ENCODE measurements at places on chromosomes 1 and 21.

- no peak for DNase-seq
- H3K4me3 ChIP-seq: no peak overlapping the region
- H3K36me3 ChIP-seq: no peaks in the 10 kb centered on the region
- no peaks in the 10 kb centered on the region for H3K27me3 ChIP-seq
Observed at GRCh38 chr1:183989604-183990003, 47.9 kb downstream of the COLGALT2 start.

- no peaks in the 10 kb centered on the region for H3K4me1 ChIP-seq
- DNase-seq: no peak
- no peak within 1 kb of the TSS for H3K27ac ChIP-seq
- no peaks in the 10 kb centered on the region for H3K36me3 ChIP-seq
Observed at GRCh38 chr1:11046625-11047365, at the start of gene MASP2. TSS of gene MASP2 (minus strand) at chr1:11047239. CDS start at chr1:11047207, 32 bp downstream.

GRCh38 chr21:33010931-33011330 lies 14.8 kb upstream of the OLIG2 start:
- no peaks in the 10 kb centered on the region for H3K4me1 ChIP-seq
- no peak overlapping the region for H3K4me3 ChIP-seq
- no peak overlapping the region for H3K27ac ChIP-seq
- DNase-seq: no peak

DNA sequence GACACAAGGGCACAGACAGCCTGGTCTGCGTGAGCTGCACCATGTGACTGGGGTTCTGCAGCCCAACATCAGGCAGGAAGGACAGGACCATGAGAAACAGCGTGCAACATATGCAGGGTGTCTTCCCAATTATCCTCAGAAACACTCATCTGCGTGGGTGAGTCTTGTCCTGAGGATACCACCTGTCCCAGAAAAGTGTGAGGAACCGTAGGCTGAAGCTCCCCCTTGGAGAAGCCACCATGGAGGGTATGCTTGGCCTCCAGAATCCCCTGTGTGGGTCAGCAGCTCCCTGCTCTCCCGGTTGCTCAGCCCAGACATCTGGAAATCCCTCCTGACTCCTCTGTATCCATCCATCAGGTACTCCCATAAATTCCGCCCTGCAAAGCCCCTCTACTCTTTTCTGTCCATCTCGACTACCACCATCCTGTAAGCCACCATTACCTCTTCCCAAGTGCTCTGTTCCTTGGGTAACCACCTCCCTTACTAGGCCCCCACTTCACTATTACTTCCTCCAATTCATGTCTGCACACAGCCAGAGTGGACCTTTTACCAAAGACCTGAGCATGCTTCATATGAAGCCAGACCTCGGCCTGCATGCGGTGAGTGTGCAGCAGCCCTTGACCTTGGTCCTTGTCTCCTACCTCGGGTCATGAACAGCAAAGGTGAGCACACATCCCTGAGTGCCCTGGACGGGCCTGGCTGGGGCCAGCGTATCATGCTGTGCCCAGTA lies 33.0 kb downstream of the ETS2 start:
- DNase-seq: no peak
- no peak overlapping the region for H3K4me3 ChIP-seq
- no peaks in the 10 kb centered on the region for H3K27me3 ChIP-seq
- H3K4me1 ChIP-seq: no peaks in the 10 kb centered on the region
- no peak overlapping the region for H3K27ac ChIP-seq
- H3K36me3 ChIP-seq: no peaks in the 10 kb centered on the region

- no peak overlapping the region for H3K4me3 ChIP-seq
- H3K27me3 ChIP-seq: no peaks in the 10 kb centered on the region
- H3K27ac ChIP-seq: no peak overlapping the region
- DNase-seq: no peak
- no peaks in the 10 kb centered on the region for H3K4me1 ChIP-seq
Observed at GRCh38 chr1:204013052-204013451, 59.9 kb upstream of the SOX13 start.

DNA sequence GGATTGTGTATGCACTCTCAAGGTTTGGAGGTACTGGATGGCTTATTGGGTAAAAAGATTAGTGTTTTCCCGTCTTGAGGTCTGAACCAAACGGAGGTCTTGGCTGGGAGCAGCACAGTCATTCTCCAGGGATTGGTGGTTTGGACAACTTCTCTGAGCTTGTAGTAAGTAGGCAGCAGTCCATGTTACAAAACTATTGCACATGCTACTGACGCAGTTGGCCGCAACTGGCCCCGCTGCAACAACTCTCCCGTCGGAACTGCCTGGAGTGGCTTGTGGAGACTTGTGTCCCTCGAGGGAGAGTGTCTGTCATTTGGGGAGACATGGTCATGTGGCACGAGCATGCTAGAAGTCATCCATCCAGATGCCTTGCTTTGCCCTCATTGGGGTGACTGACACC lies 276.0 kb downstream of the TM2D1 start:
- no peak overlapping the region for H3K4me3 ChIP-seq
- H3K36me3 ChIP-seq: no peaks in the 10 kb centered on the region
- no peaks in the 10 kb centered on the region for H3K27me3 ChIP-seq
- peaks cover 11% of the 10 kb centered on the region for H3K4me1 ChIP-seq

DNA sequence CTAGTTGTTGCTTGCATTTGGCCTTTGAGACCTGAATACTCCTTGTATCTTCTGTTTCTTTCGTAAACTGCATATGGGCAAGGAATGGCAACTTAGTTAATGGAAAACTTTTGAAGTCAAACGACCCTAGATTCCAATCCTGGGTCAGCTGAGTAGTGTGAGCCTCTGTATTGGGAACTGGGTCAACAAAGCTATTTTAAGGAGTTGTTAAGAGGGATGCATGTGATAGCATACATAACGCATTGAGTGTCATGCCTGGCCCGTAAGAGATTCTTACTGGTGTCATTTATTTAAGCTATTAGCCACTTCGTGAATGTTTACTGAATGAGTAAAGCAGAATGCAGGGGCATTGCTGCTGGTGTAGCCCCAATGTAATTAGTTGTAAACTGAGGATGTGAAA lies 340.1 kb downstream of the PAPPA2 start:
- no peaks in the 10 kb centered on the region for H3K4me1 ChIP-seq
- H3K27ac ChIP-seq: no peak overlapping the region
- H3K4me3 ChIP-seq: no peak overlapping the region
- H3K36me3 ChIP-seq: no peaks in the 10 kb centered on the region

- no peak for DNase-seq
- no peaks in the 10 kb centered on the region for H3K36me3 ChIP-seq
- no peaks in the 10 kb centered on the region for H3K4me1 ChIP-seq
- no peak overlapping the region for H3K27ac ChIP-seq
- no peak overlapping the region for H3K4me3 ChIP-seq
Observed at GRCh38 chr1:163924041-163924440, 602.3 kb downstream of the NUF2 start.

- H3K36me3 ChIP-seq: no peaks in the 10 kb centered on the region
- no peak for DNase-seq
- H3K27me3 ChIP-seq: peaks cover 14% of the 10 kb centered on the region
- H3K4me1 ChIP-seq: no peaks in the 10 kb centered on the region
- H3K27ac ChIP-seq: no peak overlapping the region
Observed at GRCh38 chr1:223338811-223339746, 24.9 kb downstream of the SUSD4 start.

DNA sequence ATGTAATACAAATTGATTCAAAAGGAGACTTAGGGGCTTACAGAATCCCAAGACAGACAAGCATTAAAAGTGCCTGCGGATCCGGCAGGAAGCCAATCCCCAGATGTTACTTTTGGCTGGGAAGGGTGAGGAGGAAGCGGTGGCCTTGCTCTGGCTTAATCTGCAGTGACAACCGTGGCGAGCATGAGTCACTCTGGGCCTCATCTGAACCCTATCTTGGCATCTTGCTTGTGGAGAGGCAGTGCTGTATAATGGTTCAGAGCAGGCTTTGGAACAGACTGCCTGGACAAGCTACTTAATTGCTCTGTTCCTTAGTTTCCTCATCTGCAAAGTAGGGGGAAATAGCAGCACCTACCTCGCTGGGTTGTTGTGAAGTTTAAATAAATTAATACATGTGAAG lies 74.1 kb downstream of the XCL2 start:
- H3K4me3 ChIP-seq: no peak overlapping the region
- peaks cover 5% of the 10 kb centered on the region for H3K4me1 ChIP-seq
- H3K27ac ChIP-seq: 0 out of 2 replicates have a peak overlapping the region, but pooled peaks have one; percentile 23
- no peak for DNase-seq
- H3K36me3 ChIP-seq: no peaks in the 10 kb centered on the region
- H3K27me3 ChIP-seq: no peaks in the 10 kb centered on the region

- DNase-seq: no peak
- no peak overlapping the region for H3K27ac ChIP-seq
- H3K36me3 ChIP-seq: no peaks in the 10 kb centered on the region
- no peaks in the 10 kb centered on the region for H3K4me1 ChIP-seq
- no peaks in the 10 kb centered on the region for H3K27me3 ChIP-seq
Observed at GRCh38 chr1:56032096-56032676, 547.2 kb downstream of the PLPP3 start.

DNA sequence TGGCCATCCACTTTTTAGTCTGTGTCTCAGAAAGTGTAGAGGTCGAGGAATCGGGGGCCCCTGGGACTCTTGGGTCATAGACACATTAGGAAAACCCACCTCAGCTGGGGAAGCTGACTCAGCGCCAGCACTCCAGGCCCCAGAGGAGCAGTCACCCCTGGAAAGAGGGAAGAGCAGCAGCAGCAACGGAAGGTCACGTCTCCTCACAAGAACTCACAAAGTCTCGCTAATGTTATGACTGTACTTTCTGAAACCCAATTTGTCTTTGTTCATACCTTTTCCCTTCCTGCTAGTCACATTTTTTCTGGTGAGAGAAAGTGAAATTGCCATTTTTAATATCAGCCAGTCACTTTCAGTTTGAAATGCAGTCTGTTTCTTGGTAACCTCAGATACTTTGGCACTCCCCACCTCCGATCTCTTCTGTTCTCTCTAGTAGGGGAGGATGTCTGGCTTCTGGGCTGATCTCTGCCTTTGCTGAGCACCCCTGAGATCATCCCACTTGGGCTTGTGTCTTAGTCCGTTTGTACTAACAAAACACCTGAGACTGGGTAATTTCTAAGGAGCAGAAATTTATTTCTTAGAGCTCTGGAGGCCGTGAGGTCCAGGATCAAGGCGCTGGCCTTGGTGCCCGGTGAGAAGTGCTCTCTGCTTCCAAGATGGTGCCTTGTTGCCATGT lies 6.0 kb upstream of the NLRP3 start:
- H3K27ac ChIP-seq: no peak overlapping the region
- H3K36me3 ChIP-seq: no peaks in the 10 kb centered on the region
- H3K27me3 ChIP-seq: no peaks in the 10 kb centered on the region
- no peaks in the 10 kb centered on the region for H3K4me1 ChIP-seq
- no peak overlapping the region for H3K4me3 ChIP-seq

GRCh38 chr1:168159251-168159650 lies 19.5 kb upstream of the TIPRL start:
- no peak for DNase-seq
- H3K4me3 ChIP-seq: no peak overlapping the region
- H3K36me3 ChIP-seq: no peaks in the 10 kb centered on the region
- H3K27me3 ChIP-seq: no peaks in the 10 kb centered on the region
- H3K4me1 ChIP-seq: no peaks in the 10 kb centered on the region
